ENCODE measurements at places on chromosomes 6 and 20. TPM values are rescaled to one million over a fixed set of nuclear protein-coding genes. Genes with fewer than 3 reads are reported as not detected.

Gene PRL
- total RNA-seq = not detected

Gene LY6G5C
- 1.7 TPM for total RNA-seq

Gene DOK5
- not detected for total RNA-seq

Gene ID4
- total RNA-seq = 0.10 TPM

Gene NKX2-2
- total RNA-seq = not detected

Gene ADGRB3
- not detected for total RNA-seq

DNA sequence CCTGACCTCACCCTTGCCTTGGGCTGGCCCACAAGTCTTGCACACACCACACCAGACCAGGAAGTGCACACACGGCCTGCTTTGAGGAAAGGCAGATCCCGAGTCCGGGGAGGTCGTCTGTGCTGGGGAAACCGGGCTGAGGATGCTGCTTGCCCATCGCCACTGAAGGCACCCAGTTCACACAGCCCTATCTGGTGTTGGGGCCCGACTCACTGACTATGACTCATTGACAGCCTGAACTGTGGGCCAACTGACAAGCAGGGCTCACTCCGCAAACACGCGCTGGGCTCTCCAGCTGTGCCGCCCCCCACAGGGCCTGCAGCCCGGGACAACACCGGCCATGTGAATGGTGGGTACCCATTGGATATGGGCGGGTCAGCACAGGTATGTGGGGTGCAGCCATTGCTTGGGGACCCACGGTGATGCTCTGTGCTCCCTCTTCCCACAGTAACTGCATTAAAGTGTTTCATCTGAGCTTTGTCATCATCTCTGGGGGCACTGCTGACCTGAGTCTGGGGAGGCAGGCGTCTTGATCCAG lies 1.6 kb downstream of the SAMD10 start:
- DNase-seq = no peak

Gene ZNF343
- 12.0 TPM for total RNA-seq

- no peak for DNase-seq
Observed at GRCh38 chr6:169577236-169577635, 124.6 kb downstream of the WDR27 start.

Gene SLC16A10
- 8.3 TPM for total RNA-seq

GRCh38 chr6:170068496-170068895 lies 222.4 kb downstream of the DLL1 start:
- no peak for DNase-seq

DNA sequence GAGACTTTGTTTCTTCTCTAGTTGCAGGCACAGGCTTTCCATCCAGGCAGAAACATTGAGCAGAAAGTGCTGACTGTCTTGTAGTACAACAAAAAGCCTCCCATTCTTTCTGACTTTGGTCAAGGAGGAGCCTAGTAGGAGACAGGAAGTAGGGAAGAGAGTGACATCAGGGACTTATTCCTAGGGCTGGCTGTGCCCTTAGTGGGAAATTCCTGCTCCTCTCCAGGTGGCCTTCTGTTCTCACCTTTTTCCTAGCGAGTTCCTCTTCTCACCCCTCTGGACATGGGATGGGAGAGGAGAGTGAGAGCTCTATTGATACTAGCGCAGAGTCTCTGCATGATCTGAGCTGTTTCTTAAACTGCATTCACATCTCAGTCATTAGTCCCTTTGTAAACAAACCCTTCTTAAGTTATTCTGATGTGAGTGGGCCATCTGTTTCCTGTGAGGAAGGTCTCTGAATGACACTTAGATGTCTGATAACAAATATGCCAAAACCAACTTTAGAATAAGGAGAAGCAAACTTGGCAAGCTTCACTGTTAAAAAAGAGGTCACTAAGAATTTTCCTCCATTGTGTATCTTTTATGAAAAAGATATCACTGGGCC lies 455.0 kb downstream of the GJA1 start:
- no peak for DNase-seq

Gene CLPSL2
- 1.7 TPM for total RNA-seq

GRCh38 chr6:159826004-159826403 lies 25.9 kb downstream of the PNLDC1 start:
- DNase-seq = no peak

DNA sequence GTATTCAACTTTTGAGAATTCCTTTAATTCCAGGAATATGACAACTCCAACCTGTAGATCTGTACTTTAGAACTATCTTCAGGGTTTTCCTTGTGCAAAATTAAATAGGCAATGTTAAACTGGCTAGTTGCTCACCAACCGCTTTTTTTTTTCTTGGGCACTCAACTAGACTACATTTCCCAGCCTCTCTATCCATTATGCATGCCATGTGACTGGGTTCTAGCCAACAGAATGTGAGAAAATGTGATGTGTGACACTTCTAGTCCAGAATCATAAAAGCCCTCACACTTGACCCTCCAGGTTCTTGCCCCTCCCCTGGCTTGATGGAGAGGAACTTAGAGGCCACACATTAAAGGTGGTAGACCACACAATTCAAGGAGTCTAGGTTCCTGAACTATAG lies 166.0 kb downstream of the LMBRD1 start:
- no peak for DNase-seq

DNA sequence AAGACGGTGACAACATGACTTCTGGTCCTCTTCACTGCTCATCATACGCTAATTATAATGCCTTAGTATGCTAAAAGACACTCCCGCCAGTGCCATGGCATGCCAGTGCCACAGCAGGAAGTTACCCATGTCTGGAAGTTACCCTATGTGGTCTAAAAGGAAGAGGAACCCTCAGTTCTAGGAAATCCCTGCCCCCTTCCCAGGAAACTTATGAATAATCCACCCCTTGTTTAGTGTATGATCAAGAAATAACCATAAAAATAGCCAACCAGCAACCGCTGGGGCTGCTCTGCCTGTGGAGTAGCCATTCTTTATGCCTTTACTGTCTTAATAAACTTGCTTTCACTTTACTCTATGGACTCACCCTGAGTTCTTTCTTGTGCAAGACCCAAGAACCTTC lies 15.8 kb upstream of the SERPINB9 start:
- no peak for DNase-seq

DNA sequence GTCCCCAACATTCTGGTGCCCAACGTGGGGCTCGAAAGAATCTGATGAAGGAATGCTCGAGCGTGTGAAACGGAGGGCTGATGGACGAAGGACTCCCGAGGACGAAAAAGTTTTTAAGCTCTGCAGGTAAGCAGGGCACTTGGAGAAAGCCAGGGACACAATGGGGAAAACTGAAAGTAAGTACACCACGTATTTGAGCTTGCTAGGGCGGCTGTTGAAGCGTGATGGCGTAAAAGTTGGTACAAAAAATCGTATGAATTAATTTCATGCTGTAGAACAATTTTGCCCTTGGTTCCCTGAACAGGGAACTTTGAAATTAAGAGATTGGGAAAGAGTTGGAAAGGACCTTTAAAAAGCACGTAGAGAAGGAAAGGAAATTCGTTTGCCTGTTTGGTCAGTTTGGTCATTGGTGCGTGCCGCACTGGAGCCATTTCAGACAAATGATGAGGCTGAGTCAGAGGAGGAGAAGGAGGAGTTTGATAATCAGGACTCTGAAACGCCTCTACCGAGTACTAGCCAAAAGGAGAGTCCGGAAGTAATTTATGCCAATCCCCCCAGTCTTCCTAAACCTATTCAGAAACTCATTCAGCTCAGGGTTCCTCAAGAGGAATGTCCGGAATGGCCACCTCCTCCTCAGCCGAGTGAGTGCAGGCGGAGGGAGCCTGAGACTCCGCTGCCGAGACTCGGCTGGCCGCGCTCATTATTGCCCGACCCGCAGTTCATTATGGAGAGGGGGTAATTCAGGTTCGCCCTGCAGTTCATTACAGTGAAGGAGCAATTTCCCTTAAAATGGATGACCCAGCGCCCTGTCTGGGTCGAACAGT lies 59.2 kb upstream of the PRSS16 start:
- peak; percentile 44 for DNase-seq

GRCh38 chr6:84243240-84243639 lies 15.8 kb upstream of the CEP162 start:
- DNase-seq = no peak

DNA sequence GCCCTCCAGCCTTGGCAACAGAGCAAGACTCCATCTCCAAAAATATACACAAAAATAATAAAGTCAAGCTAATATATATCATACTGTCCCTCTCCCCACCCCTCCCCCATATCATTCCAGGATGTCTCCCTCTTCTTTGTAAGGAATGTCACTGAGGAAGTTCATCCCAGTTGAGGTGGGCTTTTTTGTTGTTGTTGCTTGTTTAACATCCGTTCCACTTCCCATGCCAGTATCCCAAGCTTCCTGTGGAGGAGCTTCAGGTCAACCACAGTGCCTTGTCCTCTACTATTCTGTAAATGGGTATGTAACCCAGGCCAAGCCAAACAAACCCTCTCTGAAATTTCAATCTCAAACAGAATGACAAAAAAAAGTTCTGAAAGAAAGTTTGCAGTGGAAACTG lies 19.0 kb upstream of the PTPN1 start:
- DNase-seq = no peak

Gene SULF2
- total RNA-seq = 13.0 TPM

- DNase-seq = no peak
Observed at GRCh38 chr6:41659935-41660334, 21.7 kb downstream of the MDFI start.

DNA sequence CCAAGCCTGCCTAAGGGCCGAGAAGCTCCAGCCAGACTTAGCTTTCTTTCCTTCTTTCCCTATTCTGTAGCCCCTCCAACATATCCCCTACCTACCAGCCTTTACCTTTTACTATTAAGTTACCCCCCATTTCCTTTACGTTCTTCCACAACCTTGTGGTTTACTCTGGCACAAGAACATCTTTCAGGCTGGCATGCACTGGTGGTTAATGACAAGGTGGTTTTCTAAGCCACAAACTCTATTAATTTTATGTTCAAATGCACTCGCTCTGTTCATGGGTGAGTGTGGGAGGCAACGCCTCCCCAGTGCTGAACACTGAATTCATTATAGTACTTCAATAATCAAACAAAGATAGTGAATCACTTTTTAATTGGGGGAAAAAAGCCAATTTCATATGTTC lies 64.4 kb downstream of the TRERF1 start:
- DNase-seq = no peak

DNA sequence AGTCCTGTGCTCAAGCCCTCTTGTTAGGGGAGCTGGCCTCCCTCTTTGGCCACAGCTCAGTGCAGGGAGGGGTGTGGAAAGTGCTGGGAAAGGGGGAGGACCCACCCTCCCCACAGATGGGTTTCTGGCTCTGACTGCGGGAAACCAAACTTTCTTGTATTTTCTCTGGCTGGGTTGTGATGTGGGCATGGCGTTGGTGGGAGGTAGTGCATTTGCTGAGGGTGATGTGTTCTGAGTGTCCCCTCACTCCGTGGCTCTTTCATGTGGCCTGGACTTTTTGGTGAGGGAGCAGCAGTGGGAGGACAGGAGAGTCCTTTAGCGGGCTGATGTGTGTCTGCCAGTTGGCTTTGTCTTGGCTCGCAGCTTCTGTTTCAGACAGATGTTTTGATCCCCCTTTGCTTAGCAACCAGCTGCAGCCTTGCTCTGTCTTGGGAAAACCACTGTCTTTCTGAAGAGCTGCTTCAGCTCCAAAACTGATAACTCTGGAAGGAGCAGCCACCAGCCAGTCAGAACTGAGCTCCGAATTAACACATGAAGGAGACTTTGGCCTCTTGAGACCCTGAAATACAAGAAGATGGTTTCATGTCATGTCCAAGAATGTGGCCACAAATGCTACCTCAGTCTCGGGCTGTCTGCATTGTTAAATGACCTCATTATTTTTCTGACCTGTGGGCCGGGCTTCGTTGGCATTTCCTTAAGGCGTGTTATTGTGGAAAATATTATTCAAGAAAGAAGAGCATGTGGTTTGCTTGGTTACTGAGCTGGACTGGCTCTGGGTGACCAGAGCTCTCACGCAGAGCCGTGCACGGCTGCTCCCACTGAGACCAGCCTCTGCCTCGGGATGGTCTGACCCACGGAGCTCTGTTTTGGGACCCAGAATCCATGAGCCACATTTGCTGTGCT lies 21.5 kb downstream of the SYNJ2 start:
- no peak for DNase-seq

Gene TUBB2B
- 0.86 TPM for total RNA-seq

DNA sequence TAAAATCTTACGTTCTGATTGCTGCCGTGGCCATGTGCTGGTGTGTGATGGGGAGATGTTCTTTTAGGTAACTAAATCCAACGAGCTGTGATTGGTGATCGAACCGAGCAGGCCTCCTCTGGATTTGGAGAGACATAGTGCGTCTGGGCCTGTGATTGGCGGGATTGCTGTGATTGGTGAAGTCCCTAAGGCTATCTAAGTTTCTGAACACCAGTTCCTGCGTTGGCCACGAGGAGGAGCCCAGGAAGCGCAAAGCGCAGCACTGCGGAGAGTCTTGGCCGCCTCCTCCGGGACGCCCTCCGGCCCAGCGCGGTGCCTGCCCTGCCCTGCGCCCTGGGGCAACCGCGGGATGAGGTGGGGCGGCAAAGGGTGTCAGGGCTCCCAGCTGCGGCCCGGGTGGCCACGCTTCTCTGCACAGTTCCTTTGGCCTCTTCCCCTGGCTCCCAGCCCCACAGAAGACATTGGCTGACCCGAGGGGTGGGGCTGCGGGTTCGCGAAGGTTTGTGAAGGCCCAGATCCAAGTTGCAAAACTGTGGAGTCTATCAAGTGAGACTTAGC lies 33.0 kb downstream of the HNF4A start:
- peak; percentile 88 for DNase-seq

- DNase-seq = no peak
Observed at GRCh38 chr6:161536224-161536630, 262.4 kb upstream of the AGPAT4 start.

GRCh38 chr20:57693670-57694329 lies 16.0 kb downstream of the PMEPA1 start:
- no peak for DNase-seq

- peak; percentile 86 for DNase-seq
Observed at GRCh38 chr6:28758046-28758817, 165.6 kb downstream of the TRIM27 start.

Gene RSPH9
- not detected for total RNA-seq

All from HCT116 (cell line).